ENCODE measurements at places on chromosomes 3 and 15.

DNA sequence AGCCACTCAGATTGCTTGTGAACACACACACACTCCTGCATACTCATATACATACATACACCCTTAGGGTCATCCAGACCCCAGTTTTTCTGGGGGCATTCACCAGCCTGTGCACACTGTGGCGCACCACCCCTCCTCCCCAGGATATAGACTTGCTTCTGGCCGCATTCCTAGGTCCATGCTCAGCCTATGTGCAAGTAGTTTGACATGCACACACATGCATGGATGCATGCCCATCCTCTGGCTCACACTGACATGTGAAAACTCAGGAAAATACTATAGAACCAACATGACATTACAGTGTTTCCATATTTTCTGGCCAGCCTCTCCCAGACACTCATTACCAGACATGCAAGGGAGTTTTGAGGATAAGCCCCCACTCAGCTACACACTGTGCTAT is 79.3 kb upstream of the POLG start:
- DNase-seq = no peak

DNA sequence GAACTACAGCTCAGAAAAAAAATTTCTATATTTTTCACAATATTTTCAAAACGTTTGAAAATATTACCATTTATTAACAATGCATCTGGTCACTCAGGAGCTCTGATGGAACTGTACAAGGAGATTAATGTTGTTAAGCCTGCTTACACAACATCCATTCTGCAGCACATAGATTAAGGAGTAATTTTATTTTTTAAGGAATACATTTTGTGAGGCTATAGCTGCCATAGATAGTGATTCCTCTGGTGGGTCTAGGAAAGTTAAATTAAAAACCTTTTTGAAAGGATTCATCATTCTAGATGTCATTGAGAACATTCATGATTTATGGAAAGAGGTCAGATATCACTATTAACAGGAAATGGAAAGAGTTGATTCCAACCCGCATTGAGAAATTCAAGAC is 196.9 kb downstream of the C3orf38 start:
- no peak for DNase-seq

DNA sequence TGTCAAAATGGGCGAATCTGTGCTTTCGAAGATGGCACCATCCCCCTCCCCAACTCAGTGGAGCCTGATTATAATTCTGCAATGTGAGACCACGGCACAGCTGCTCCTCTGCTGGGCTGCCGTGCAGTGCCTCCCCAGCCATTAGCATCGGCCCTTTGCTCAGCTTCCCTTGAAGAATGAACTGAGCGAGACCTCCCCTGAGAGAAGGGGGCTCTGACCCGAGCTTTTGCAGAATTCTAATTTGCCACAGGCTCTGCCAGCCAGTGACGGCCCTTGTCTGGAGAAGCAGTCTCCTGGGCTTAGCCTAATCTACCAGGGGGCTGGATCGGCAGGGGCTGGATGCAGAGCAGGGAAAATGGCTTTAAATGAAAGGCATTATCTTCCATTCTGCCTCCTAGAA is 57.2 kb downstream of the GLDN start:
- no peak for DNase-seq

- DNase-seq = no peak
Observed at GRCh38 chr3:139675327-139675726, 2.4 kb downstream of the NMNAT3 start.
